ENCODE measurements at places on chromosomes 2 and 18.

GRCh38 chr2:122168799-122169198, 413.3 kb downstream of the TSN start:
- peak; percentile 25 for DNase-seq

DNA sequence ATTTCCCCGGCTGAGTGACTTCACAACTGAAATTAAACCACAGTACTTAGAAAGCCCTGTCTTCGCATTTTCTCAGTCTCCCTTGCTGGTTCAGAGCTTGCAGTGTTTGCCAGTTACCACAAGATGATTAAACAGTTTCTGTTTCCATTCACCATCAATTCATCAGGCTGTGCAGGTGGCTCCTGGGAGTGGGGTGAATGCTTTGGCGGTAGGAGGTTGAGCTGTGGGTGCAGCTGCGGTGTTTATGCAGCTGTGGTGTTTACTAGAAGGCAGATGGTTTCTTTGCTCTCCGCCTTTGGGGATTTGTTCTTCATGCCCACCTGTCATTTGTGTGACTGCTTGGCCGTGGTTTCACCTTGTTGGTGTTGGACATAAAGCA, 16.1 kb downstream of the ACOXL start:
- no peak for DNase-seq

GRCh38 chr18:57771193-57771592, 31.9 kb downstream of the ATP8B1 start:
- DNase-seq: no peak

- DNase-seq: no peak
Observed at GRCh38 chr18:74828200-74828599, 230.5 kb downstream of the ZNF407 start.

DNA sequence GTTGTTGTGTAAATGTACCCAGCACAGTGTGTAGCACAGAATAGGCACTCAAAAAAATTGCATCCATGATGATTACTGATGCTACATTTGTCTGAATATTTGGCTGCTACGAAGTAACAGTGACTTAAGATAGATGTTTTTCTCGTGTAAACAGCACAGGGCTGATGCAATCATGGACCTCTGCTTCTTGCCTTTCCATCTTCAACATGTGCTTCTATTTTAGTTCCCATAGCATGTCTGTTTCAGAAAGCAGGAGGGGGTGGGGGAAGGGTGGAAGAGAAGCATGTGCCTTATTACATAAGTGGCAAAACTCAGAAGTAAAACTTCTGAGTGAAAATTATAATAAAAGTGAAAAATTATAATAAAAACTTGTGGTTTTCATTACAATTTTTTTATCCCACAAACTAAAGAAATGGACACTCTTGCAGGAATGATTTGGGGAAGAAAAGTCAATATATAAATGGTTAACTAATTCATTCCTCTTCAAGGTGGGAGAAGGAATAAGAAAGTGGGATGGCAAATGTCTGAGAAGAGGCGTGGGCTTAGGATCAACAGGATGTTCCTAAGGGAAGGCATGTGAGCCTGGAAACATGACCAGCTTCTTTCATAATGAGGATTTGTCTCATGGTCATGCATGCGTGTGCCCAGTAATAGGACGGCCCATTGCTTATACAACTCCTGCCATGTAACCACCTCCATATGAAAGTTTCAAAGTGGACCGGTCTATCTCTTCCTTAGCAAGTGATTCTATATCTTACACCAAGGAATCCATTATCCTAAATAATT, 27.2 kb downstream of the CCBE1 start:
- no peak for DNase-seq

- DNase-seq: no peak
Observed at GRCh38 chr2:190443778-190444481, 35.8 kb downstream of the MFSD6 start.

- no peak for DNase-seq
Observed at GRCh38 chr2:78978340-78978739, 47.2 kb upstream of the REG3G start.

- no peak for DNase-seq
Observed at GRCh38 chr2:19300961-19301360, 57.5 kb downstream of the OSR1 start.

DNA sequence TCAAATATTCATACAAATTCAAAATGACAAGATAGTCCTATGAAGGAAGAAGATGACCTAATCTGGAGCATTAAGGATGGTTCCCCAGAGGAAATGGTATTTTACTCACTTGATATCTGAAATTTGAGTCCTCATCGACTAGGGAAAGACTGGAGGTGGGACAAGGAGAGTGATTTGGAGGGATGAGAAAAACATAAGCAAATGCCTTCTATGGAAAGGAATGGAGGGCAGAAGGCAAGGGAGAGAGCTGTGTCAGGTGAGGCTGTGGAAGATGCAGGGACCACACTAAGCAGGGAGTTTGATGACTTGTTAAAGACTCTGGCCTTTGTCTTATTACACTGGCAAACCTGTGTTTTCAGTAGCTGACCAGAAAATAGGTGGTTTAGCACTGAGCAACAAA, 38.4 kb downstream of the CALCRL start:
- DNase-seq: no peak

DNA sequence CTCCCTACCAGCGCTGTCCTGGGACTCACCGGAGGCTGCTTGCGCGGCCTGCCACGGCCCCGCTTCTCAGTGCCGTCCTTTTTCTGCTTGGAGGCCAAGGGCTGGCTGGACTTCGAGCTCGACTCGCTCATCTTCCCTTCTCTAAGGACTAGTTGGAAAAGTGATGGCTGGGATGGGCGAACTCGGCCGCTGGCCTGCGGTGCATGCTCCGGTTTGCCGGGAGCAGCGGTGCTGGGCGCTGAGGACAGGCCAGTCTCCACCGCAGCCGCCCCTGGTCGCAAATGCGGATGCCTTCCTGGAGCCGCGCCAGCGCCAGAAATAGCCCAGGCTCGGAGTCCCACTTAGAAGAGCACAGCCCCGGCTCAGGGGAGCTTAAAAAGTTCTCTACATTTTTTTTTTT, 3.1 kb downstream of the C2orf81 start:
- no peak for DNase-seq

DNA sequence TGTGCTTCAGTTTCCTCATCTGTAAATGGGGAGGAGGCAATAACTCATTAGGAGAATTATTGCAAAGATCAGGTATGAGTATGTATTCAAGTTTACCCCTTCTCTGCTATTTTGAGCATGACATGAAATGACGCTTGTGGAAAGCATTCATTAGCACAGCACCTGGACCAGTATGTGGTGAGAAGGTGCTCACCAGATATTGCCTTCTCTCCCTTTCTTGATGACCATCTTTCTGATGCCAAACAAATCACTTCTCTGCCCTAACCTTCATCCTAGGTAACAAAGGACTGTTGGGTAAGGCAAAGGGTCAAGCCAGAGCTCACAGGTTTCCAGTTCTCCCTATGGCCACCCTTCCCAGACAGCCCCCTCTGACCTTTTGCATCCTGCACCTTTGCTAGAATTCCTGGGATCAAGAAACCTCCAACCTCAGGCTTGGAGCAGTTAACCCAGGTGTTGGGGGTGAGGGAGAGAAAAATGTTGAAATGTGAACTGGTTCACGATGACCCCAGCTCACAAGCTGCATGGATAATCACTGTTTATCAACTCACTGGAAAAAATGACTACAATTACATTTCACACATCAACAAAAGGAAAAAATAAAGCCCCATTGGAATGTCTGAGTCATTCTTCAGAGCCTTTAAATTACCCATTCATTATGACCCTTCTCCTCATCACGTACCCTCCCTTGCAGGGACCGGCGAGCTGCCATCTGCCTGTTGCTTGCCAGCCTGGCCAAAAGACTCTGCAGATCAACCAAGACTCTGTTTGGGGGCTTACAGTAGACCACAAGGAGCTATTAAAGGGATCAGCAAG, 41.6 kb downstream of the LBH start:
- DNase-seq: no peak

DNA sequence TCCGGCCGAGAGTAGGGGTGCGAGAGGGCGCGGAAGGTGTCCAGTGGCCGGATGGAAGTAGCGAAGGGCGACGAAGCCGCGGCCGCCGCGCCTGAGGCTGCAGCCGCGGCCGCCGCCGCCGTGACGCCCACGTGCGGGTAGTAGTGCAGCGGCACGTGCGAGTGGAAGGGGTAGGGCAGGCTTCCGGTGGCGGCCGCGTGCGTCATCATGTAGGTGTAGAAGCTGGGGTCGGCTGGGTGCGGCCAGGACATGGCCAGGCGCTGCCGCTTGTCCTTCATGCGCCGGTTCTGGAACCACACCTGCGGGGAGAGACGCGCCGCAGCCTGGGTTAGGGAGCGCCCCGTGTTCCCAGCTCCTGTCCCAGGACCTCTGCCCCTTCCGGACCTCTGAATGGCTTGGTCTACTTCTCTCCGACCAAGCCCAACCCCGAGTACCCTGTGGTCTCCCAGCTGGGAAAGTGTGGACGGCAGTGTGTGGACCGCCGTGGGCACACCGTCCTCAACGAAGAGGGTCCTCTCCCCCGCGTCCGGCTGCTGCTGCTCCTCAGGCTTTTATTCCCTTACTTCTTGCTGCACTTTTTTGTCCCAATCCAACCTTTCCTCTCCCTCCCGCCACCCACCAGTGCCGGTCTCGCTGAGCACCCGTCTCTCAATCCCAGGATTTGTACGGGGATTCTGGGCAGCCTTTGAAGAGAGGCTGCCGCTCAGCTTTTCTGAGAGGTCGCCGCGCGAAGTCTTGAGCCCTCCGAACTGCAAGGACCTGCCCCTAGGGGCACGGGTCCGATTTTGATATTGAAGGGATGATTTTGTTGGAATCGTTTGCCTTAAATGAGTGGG, 3.0 kb downstream of the EVX2 start:
- no peak for DNase-seq
